NCI-H1417 treated with DMSO at 0.1 percent for 48 hours (cell line): ENCODE measurements at places on chromosomes 5 and 9.

GRCh38 chr9:27750566-27750965 lies 177.3 kb upstream of the C9orf72 start:
- no peak for DNase-seq

DNA sequence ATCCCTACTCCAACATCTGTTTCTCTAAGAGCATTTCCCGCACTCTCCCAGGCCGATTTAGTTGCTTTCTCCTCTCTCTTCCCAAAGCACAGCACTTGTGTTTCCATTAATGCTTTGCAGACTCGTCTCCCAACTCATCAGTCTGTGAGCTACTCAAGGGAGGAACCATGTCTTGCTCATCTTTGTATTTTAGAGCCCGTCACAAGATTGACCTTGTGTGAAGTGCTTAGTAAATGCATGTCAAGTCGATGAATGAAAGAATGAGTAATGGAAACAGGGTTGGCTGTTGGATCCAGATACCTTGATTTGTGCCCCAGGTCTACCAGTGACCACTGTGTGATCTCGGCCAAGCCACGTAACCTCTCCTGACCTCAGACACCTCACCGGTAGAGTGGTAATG lies 99.3 kb downstream of the KLF4 start:
- no peak for DNase-seq

DNA sequence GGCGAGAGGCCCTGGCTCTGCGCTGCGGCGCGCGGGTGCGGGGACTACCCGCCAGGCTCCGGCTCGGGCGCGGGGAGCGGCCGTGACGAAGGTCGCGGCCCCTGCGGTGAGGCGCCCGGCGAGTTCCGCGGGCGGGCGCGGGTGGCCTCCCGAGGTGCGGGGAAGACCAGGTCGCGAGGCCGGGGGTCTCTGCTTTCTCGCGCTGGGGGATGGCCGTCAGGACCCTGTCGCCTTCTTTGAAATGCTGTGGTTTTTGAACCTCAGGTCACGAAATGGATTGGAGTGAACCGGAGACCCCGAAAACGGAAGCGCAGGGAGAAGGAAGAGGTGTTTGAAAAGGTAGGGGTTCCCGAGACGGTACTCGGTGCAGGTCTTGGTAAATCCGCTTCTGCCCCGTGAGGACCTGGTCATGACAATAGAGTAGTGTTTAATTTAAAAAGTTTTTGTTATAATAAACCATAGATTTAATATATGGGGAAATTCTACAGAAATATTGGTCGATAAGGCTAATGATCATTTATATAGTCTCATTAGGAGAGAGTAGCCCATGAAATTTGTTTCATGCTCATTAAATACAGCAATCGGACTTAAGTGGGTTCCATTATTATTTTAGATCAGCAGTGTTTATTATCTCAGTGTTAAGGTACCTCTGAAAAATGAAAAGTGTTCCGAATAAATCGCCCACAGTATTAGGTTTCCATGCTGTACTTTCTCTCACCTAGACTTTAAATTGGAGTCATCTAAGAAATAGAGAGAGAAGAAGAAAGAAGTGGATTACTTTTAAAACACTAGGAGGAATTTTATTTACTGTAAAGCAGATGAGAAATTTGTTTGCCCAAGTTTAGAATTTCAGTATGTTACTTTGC lies 279.0 kb downstream of the AOPEP start:
- no peak for DNase-seq

- DNase-seq = no peak
Observed at GRCh38 chr5:179243333-179243732, 101.9 kb downstream of the ADAMTS2 start.

GRCh38 chr5:76724871-76725270 lies 8.9 kb downstream of the F2R start:
- DNase-seq = no peak

- no peak for DNase-seq
Observed at GRCh38 chr5:139711906-139712224, 63.7 kb downstream of the CXXC5 start.

- DNase-seq = no peak
Observed at GRCh38 chr9:98933890-98934289, 9.8 kb upstream of the COL15A1 start.

GRCh38 chr5:3131161-3131560 lies 379.7 kb upstream of the IRX2 start:
- no peak for DNase-seq

- DNase-seq = no peak
Observed at GRCh38 chr9:131837316-131837715, 97.4 kb upstream of the RAPGEF1 start.

GRCh38 chr5:142356349-142356715 lies 31.5 kb upstream of the SPRY4 start:
- DNase-seq = no peak

- DNase-seq = no peak
Observed at GRCh38 chr5:154198611-154199230, 8.2 kb downstream of the GALNT10 start.

- no peak for DNase-seq
Observed at GRCh38 chr9:68476847-68477246, 63.8 kb downstream of the TMEM252 start.

GRCh38 chr5:10681731-10682679 lies 79.0 kb downstream of the DAP start:
- DNase-seq = no peak

DNA sequence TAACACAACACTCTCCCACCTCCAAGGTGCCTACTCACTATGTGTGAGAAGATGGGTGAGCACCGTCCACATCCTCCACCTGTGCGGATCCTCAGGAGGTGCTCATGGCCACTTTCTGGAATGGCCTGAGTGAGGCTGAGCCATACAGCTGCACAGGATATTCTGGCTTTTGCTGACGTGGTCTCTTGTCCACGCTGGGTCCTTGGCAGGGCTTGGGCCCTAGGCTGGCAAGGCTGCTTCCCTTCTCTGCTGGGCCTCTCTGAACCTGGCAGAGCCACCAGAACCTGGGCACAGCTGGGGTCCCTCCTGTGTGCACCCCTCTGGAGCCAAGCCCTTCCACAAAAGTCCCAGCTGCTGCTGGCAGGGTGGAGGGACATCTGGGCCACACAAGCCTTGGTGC lies 56.4 kb upstream of the IER5L start:
- no peak for DNase-seq

- no peak for DNase-seq
Observed at GRCh38 chr9:112860451-112860850, 30.2 kb downstream of the SLC46A2 start.

- DNase-seq = no peak
Observed at GRCh38 chr9:79877943-79878602, 306.3 kb downstream of the TLE4 start.
